ENCODE measurements at places on chromosomes 2 and 18.

DNA sequence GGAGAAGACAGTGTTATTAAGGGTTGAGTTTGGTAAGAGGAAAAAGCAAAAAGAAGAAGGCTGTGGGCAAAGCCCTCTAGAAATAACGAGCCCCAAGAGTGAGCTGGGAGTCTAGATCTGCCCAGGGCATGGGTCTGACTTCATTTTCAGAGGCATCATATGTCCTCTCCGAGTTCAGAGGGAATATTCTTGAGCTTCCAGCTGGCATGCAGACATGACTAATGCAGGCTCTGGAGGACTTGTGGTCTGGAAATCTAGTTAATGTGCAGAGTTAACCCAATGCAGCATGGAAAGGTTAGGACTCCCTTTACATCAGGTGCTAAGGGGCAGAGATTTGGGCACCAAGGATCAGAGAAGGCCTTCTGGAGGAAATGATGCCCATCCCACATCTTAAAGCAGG is 7.3 kb downstream of the ACMSD start:
- no peak for DNase-seq

DNA sequence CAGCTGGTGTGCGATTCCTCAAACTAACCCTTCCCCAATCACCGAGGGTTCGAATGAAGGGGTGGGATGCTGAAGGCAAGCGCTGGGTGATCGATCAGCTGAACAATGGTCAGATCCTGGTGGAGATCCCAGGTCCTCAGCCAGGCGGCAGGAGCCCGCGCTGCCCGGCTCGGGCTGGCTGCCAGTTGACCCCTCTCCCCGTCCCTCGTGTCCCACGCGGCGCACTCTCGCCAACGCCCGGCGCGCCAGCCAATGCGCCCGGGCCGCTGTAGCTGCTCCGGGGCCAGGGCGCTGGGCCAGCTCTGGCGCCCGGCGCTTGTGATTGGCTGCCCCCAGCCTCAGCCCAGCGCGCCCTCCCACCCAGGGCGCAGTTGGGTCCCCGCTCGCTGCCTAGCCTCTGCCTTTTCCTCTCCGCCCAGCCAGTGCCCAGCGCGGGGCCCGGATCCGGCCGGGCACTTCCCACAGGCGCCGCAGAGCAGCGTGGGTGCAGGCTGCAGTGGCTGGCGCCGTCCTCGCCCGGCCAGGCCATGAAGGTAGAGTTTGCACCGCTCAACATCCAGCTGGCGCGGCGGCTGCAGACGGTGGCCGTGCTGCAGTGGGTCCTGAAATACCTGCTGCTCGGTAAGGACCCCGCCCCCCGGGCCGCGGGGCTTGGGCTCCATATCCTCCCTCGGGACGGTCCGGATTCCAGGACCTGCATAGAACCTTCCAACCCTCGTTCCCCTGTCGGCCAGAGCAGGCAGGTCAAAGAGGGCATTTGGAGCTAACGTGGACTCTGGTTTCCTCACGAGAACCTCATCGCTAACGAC is at the start of gene MOGAT1:
TSS of gene MOGAT1 (plus strand) at position 400 of the 809 bp plus-strand sequence. CDS start at position 528, 128 bp downstream.
- DNase-seq: peak; percentile 74

- no peak for DNase-seq
Measured at GRCh38 chr2:198383392-198383791, 579.0 kb downstream of the PLCL1 start.

GRCh38 chr18:77039196-77040130 is 93.1 kb downstream of the MBP start:
- DNase-seq: no peak

- DNase-seq: no peak
Measured at GRCh38 chr2:109211315-109211714, 82.3 kb downstream of the SH3RF3 start.

GRCh38 chr2:134338208-134338607 is 84.3 kb downstream of the MGAT5 start:
- no peak for DNase-seq

DNA sequence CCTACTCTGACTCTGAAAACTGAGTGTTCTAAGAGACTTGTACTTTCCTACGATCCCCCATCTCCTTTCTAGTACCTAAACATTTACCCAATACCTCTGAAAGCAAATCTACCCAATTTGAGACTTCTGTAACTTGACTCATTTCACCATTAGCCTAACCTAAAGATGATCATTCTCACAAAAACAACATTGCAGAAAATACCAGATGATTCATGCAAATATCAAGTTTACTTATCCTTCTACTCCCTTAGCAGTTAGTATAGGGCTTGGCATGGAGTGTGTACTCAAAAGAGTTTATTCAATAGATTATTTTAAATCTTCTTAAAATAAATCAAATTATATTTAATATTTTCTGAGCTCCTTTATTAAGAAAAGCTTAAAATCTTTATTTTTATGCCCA is 89.6 kb downstream of the NR4A2 start:
- no peak for DNase-seq

GRCh38 chr18:60417946-60418345 is 45.4 kb upstream of the MC4R start:
- DNase-seq: no peak

- DNase-seq: no peak
Measured at GRCh38 chr2:197461057-197461456, 7.7 kb downstream of the COQ10B start.

DNA sequence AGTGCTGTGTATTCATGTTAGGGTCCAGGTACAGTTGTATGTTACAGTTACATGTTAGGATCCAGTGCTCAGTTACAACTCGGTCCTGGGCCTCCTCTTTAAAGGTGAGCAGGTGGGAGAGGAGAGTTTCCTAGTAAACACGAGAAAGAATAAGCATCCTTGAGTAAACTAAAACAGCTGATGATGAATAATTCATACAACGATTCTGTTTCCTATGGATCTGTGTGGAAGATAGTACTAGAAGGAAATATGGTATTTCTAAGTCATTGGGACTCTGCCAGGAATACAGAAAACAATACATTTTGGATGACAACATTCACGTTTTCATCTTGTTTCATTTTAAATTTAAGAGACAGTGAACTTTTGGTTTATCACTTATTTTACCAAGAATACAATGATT is 29.5 kb downstream of the SNTG2 start:
- no peak for DNase-seq

DNA sequence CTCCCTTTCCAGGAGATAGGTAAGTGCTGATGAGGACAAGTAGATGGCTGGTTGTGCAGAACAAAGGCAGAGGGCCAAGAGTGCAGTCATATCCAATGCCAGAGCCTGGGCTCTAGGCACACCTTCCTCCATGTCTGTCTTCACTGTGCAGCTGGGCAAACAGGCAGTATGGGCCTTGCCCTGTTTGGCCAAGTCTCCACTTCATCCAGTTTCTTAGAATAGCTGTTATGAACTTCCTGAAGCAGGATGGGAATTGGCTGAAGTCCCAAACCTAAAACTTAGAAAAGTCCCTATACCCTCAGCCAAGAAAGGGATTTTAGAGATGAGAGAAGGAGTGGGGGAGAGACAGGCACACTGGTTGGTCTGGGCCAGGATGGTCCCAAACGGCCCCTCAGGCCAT is 37.5 kb upstream of the CYP26B1 start:
- no peak for DNase-seq

DNA sequence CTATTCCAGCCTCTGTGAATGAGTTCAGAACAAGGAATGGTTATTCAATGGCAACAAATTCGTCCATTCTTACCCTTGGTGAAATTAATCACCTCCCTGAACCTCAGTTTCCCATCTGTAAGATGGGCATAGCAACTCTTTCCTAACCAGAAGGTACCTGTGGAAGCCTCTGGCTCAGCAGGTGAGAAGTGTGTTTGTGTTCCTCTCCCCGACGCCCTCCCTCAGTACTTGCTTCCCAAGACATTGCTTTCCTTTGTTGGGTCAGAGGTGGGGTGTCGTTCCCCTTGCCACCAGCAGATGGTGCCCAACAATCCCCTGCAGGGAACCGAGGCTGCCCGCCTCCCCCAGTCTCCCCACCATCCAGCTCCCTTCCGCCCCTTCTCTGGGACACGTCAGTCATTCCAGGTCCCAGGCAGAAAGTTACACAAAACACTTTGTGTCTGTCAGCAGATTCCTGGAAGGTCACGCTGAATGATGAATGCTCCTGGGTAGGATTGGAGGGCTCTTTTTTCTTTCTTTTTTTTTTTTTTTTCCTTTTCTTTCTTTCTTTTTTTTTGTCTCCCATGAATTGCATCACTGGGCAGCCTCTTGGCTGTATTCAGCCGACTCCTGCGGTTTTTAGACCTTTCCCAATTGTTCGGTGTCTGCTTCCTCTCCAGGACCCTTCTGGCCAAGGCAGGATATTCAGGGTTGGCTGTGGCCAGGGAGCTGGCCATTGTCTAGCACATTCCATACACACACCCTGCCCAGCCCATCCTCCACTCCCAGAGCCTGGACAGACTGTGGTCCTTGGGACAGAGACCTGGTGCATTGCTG is 117.3 kb downstream of the LPIN1 start:
- peak; percentile 63 for DNase-seq

- no peak for DNase-seq
Measured at GRCh38 chr2:42858140-42859005, 66.0 kb upstream of the HAAO start.

DNA sequence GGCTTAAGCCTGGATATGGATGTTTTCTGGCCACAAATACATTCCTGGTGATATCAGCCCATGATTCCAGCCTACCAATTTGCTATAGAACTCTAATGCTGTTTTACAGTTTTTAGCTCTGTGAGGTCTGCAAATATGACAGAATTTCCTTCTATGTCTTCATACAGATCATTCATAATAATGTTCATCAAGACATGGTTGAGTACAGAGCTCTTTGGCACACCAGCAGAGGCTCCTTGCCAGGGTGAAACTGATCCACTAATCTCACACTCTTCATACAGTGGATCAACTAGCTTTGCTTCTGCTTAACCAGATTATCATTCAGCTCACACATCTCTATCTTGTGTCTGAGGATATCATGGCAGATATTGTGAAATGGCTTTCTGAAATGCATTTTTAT is 672.1 kb downstream of the STK39 start:
- no peak for DNase-seq

- no peak for DNase-seq
Measured at GRCh38 chr18:73663581-73663980, 484.1 kb downstream of the FBXO15 start.

DNA sequence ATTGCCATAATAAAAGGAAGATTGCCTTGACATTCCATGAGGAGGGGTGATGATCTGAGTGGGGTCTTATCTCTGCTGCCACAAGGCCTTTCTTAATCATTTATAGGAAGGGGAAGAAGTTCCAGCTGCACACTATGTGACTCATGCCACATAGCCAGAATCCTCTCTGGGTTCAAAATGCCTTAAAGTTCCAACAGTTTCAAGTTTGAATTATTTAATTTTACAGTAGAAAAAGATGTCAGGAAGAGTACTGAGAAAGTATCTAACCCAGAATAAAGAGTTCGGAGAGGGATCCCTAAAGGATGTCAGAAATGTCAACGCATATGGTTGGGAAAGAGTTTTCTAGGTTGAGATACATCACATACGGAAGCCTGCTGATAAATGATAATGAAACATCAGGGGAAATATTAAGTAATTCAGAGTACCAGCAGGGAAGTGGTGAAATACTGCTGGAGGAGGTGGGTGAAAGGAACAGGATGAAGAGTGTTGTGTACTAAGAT is 999.9 kb downstream of the TSN start:
- DNase-seq: no peak

DNA sequence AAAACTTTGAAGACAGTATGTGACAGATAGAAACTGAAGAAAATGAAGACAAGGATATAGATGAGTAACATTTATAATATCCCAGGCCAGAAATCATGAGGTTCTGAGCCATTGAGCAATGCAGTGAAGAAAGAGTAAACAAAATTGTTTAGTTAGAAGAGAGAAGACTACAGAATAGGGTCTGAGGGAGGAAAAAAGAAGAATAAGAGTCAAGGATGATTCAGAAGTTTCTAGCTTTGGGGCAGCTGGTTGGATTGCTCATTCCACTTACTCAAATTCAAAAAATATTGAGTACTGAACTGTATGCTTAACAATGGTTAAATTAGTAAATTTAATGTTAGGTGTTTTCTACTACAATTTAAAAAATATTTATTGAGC is 155.0 kb upstream of the OTX1 start:
- DNase-seq: no peak

DNA sequence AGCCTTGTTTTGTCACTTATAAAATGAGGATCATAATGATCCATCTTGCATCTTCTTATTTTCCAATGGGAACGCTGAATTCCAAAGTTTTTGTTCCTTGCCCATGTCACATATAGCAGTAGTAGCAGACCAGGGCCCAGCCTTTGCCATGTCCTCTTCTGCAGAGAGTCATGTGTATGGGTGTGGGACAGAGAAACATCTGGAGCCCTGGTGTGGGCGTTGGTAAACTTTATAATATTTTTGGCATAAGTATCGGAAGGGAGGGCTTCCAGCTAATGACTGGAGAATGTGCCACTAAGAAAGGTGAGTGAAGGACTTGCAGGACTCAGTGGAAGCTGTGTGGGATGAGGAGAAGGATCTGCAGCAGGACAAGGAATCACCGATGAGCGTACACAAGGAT is 157.2 kb downstream of the NCKAP5 start:
- DNase-seq: no peak

DNA sequence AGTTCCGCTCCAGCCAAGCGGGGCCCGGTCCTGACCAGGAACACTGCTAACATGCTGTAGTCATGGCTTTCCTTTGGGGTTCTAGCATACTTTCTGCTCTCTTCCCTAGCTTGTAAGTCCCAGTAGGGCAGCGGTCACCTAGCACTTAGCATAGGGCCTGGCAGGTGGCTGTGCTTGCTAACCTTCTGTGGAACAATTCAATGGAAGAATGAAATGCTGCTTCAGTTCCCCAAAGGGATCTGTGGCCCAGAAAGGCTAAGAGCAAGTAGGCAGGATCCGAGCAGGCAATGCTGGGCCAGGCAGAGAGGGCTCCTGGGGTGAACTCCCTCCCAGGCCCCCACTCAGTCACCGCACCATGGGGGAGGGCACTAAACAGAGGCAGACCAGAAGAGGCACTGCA is 266.8 kb downstream of the CELF4 start:
- DNase-seq: no peak

- DNase-seq: no peak
Measured at GRCh38 chr2:9318461-9319337, 104.6 kb downstream of the ITGB1BP1 start.

DNA sequence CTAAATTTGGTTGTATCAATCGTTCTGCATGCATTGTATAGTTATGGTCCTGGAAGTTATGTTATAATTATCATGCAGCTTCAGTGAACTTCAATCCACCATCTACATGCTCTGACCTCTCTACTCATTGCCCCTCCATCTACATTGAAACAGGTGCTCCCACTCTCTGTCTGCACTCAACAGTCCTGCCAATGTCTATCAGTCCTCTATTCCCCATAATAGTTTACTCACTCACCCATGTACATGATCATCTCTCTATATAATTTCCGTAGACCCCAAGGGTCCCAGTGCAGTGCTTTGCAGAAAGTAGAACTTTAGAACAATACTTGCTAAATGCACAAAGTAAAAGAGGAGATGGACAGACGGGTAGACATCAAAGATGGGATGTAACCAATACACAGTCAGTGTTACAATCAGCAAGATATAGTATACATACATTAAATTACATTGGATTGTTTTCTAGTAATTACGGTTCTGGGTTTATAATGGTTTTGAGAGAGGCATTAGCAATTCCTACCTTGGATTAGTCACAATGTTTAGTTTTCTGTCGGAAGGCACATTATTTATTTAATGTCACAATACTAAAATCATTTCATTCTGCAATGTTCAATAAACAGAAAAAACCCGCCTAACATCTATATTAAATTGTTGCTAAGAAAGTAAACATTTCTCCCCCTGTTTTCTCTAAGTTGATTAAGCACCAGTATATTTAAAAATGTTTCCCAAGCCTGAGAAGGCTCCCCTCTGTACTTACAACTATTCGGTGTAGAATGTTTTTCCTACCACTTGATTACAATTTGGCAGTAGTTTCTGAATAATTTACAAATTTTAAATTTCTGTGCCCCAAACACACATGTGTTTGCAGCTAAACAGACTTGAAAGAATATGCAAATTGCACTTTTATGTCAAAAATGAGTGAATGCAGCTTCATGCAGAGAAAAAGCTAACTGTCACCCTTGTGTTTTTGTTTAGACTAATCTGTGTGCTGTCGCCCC is 94.4 kb upstream of the SIX2 start:
- DNase-seq: no peak
